ENCODE measurements at places on chromosomes 1 and 21. TPM values are rescaled to one million over a fixed set of nuclear protein-coding genes. Genes with fewer than 3 reads are reported as not detected.
A peak's percentile ranks its signal among the peaks of the same experiment; 100 is the strongest.

DNA sequence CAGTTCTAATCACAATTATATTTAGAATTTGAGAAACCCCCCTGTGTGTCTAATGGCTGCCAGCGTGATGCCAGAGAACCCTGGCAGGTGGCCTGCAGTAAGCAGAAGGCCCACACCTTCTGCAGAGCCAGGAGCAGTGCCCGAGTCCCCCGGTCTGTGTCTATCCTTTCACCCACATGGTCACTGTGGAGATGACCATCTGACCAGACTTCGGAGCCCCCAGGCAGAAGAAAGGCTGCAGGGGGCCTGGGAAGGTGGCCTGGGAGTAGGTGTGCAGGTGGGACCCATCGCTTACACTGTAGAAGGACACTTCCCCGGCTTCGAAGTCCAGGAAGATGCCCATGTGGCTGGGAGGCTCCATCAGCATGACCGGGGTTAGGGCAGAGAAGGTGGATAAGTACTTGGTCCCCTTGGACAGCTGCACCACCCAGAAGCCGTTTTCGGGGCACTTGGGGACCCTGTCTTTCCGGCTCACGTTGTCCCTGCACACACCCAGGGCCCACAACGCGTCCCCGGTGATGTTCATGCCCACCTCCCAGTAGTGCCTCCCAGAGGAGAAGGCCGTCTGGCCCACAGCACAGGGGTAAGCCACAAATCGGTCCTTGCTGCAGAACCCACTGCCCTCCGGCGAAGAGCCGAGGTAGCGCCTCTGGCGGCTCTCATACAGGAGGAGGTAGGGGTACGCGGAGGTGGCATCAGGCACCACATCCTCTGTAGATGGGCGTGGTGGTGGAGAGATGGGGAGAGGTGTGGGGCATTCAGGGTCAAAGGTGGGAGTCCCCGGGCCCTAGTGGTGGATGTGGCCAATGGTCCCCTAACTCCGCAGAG lies 1.6 kb upstream of the TRIM11 start:
- H3K36me3 ChIP-seq: no peaks in the 10 kb centered on the region
- no peak overlapping the region for H3K27ac ChIP-seq
- H3K4me1 ChIP-seq: peaks cover 16% of the 10 kb centered on the region
- no peaks in the 10 kb centered on the region for H3K27me3 ChIP-seq
- DNase-seq: no peak
- H3K4me3 ChIP-seq: no peak overlapping the region

- no peaks in the 10 kb centered on the region for H3K27me3 ChIP-seq
- H3K27ac ChIP-seq: no peak overlapping the region
- no peak for DNase-seq
- H3K4me1 ChIP-seq: no peaks in the 10 kb centered on the region
These were observed 10.1 kb upstream of the TIAM1 start for GRCh38 chr21:31354122-31354521.

GRCh38 chr1:200991097-200991614 lies 32.4 kb downstream of the KIF21B start:
- no peaks in the 10 kb centered on the region for H3K4me1 ChIP-seq
- H3K36me3 ChIP-seq: no peaks in the 10 kb centered on the region
- H3K27ac ChIP-seq: no peak overlapping the region

DNA sequence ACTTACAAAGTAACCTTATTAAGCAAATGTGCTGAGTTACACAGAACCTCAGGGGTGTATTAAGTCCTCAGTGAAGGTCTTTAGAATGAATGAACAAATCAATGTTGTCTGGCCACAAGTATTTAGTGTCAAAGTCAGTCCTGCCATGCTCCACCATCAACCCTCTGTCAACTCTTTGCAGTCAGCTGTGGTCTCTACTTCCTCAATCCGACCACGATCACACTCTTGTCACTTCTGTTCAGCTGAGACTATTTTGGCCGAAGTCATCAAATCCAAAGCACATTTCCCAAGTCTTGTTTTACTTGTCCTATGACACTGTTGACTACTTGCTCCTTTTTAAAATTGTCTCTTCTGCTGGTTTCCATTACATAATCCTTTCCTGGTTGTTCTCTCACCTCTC lies 173.5 kb downstream of the ST6GALNAC5 start:
- no peaks in the 10 kb centered on the region for H3K4me1 ChIP-seq
- H3K27me3 ChIP-seq: no peaks in the 10 kb centered on the region
- H3K27ac ChIP-seq: no peak overlapping the region
- no peaks in the 10 kb centered on the region for H3K36me3 ChIP-seq
- no peak overlapping the region for H3K4me3 ChIP-seq

GRCh38 chr1:40264354-40264781 lies 6.3 kb downstream of the ZMPSTE24 start:
- no peaks in the 10 kb centered on the region for H3K27me3 ChIP-seq
- no peak overlapping the region for H3K4me3 ChIP-seq
- no peaks in the 10 kb centered on the region for H3K4me1 ChIP-seq
- no peak overlapping the region for H3K27ac ChIP-seq
- DNase-seq: no peak

DNA sequence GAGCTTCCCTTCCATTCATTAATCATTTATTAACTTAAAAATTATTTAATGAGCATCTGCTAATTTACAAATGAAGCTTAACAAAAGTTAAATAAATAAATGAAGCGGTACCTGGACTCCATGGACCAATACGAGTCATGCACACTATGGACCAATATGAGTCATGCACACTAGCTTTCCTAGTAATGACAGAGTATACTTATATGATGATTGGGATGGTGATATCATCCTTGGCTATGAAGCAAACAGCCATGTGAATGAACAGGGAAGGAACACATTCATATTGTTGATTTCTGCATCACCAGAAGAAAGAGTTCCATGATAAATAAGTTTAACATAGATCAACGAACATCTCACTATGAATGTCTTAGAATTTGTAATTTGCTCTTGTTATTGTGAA lies 109.9 kb downstream of the SPAG17 start:
- no peak for DNase-seq
- H3K36me3 ChIP-seq: no peaks in the 10 kb centered on the region
- H3K4me1 ChIP-seq: no peaks in the 10 kb centered on the region
- no peaks in the 10 kb centered on the region for H3K27me3 ChIP-seq
- H3K4me3 ChIP-seq: no peak overlapping the region

DNA sequence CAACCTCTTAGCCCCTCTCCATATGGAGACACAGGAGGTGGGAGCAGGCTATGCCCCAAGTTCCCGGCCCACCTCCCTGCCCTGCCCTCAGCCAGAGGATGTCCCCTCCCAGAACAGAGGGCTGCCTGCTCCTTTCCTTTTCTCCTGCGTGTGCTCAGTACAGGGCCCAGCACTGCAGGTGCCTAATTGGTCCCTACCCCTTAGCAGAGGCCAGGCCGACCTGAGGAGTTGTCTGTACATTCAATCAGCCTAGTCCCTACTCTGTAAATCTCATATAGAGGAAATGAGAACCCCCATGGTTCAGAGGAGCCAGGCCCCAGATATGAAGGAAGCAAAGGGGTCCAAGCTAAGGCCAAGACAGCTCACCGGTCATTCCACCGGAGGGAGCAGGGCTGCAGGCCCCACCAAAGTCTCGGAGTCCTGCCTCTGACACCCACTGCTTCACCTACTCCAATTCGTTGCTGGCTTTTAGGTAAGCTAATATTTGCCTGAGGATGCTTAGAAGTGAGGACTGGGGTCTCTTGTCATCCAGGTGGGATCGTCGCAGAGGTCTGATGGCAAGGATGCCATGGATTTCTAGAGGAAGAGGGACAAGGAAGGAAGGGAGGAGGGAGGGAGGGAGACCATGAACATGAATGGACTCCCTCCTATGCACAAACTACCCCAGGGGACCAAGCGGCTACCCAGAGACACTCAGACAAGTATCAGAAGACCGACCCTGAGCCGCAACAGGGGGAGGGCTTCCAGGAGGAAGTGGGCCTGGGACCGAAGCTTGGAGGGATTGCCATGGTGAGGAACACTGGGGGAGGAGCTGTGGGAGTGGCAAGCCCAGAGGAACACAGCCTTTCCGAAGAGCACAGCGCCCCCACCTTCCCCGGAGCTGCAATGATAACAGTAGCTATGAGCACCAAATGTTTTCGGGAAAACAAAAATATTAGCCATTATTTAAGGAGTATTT lies 30.4 kb upstream of the FOXO6 start:
- H3K4me1 ChIP-seq: no peaks in the 10 kb centered on the region
- no peak for DNase-seq
- no peaks in the 10 kb centered on the region for H3K27me3 ChIP-seq
- H3K4me3 ChIP-seq: no peak overlapping the region
- no peak overlapping the region for H3K27ac ChIP-seq

GRCh38 chr1:12556368-12556930 lies 61.6 kb downstream of the DHRS3 start:
- peak; percentile 54 for DNase-seq
- no peak overlapping the region for H3K4me3 ChIP-seq
- peaks cover 2% of the 10 kb centered on the region for H3K4me1 ChIP-seq
- no peaks in the 10 kb centered on the region for H3K36me3 ChIP-seq
- H3K27me3 ChIP-seq: no peaks in the 10 kb centered on the region

DNA sequence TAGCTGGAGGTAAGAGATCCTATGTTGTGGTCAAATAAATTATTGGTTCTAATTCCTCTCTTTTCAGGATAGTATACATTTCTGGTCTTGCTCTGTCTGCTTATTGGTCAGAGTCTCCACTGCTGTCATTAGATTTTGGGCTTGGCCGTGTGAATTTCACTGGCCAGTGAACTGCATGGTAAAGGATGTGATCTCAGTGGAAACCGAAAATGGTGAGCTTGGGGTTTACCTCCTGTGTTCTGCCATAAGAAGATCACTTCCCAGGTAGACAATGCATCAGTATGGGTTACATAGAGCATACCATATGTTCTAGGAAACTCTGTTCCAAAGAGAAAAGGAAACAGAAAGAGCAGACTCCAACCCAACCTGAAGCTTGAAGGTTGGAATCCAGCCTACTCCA lies 1123.3 kb upstream of the B3GALT2 start:
- no peaks in the 10 kb centered on the region for H3K27me3 ChIP-seq
- no peaks in the 10 kb centered on the region for H3K4me1 ChIP-seq
- DNase-seq: no peak
- H3K27ac ChIP-seq: no peak overlapping the region

Gene RUNX1
- total RNA-seq: 23.0 TPM

Gene TSPAN1
- total RNA-seq: 77.2 TPM

Gene NBPF4
- 1.8 TPM for total RNA-seq

Gene RAB3B
- total RNA-seq: 8.5 TPM
